Suppressor macrophage (primary cell): ENCODE measurements at places on chromosomes 6 and 20.

DNA sequence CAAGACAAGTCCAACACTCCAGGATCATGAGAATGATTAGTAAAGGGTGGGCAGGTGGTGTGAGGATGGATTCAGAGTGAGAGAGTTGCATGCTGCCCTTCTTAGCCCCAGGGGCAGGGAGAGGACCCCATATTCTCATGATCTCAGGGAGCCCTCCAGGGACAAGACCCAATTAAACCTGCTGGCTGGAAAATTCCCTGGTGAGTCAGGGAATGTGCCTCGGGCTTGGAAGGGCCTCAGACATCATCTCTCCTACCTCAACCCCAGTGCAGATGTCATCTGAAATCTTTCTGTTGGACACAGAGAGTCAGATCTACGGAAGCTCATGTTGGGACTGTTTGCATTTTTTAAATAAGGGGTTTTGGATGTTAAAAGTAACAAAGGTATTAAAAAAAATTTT, 9.2 kb upstream of the SIRPD start:
- DNase-seq = no peak

GRCh38 chr6:40352527-40353170, 234.5 kb downstream of the LRFN2 start:
- no peak for DNase-seq

DNA sequence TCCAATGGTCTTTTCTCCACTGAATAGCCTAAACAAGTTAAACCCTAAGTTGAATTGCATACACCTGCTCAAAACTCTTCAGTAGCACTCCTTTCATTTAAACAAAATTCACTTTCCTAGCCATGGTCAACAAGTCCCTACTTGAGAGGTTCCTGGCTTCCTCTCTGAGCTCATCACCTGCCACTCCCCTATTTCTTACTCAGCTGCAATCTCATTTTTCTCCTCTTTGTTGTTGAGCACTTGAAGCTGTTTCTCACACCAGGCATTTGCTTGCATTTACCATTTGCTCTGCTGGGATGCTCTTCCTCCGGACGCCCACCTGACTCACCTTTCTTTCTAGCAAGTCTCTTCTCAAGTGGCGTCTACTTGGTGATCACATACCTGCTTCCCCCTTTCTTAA, 38.5 kb downstream of the EDN1 start:
- no peak for DNase-seq

GRCh38 chr6:71246596-71246995, 42.0 kb upstream of the OGFRL1 start:
- no peak for DNase-seq

- DNase-seq = no peak
Measured at GRCh38 chr20:16563066-16563806, 10.0 kb downstream of the KIF16B start.

DNA sequence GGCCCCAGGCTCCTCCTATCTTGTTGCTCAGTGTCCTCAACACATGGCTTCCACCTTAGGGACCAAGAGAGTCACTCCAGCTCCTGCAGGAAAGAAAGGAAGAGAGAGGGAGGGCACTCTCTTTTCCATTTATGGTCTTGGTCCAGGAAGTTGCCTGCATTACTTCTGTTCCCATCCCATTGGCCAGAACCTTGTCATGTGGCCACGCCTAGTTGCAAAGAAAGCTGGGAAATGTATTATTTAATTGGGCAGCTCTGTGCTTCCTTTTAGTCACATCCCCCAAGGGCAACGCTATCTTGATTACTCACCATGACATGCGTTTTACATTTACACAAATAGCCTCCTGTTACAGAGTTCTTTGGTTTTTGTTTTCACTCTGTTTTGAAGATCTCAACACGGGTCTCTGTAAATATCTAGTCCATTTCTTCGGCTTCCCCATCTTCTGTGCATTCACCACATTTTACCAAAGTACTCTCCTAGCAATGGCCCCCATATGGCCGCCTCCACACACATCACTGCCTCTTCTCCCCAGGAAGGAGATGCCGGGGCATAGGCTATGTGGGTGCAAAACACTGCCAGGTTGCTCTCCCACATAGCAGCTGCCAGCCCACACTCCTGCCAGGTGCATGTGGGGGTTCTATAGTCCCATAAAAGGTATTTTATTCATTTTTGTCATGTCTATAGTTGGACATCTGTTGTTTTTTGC, 35.7 kb upstream of the ZMYND8 start:
- peak; percentile 80 for DNase-seq

DNA sequence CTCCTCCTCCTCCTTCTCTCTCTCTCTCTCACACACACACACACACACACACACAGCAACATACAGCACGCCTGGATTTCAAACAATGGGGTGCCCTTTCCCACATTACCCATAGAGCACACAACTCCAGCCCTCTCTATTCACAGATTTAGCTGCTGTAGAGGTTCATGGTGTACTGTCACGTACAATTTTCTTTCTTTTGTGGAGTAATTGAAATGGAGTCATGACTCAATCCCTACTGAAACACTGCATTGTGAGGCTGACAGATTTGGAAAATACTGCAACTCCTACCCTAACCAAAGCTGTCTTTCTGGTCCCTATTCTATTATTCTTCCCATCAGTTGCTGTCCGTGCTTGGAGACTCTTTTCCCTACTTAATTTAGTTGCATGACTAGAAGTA, 166.9 kb downstream of the EDN1 start:
- DNase-seq = no peak

DNA sequence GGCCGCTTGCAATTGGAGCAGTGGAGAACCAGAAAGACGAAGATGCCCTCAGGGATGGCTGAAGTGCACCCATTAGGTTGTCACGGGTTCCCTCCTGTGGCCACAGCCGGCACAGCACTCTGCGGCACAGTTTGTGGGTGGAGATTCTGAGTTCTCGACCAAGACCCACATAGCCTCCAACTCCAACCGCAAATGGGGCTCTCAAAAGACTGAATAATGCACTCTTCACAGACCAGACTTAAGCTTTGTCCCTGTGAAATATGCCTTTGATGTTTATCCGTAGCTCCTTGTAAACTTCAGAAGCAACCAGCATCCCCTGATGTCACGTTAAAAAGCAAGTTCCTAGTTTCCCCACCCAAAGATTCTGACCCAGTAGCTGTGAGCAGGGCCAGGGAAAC, 934 bp upstream of the CST9 start:
- DNase-seq = peak; percentile 89
